ENCODE measurements at places on chromosomes 12 and 14.
A peak's percentile ranks its signal among the peaks of the same experiment; 100 is the strongest.

GRCh38 chr12:77553976-77554619 lies 276.6 kb upstream of the NAV3 start:
- no peak for DNase-seq

- no peak for DNase-seq
These were observed 486.5 kb downstream of the ZFP36L1 start for GRCh38 chr14:68306265-68306933.

GRCh38 chr12:60494244-60494643 lies 898.4 kb downstream of the SLC16A7 start:
- no peak for DNase-seq

DNA sequence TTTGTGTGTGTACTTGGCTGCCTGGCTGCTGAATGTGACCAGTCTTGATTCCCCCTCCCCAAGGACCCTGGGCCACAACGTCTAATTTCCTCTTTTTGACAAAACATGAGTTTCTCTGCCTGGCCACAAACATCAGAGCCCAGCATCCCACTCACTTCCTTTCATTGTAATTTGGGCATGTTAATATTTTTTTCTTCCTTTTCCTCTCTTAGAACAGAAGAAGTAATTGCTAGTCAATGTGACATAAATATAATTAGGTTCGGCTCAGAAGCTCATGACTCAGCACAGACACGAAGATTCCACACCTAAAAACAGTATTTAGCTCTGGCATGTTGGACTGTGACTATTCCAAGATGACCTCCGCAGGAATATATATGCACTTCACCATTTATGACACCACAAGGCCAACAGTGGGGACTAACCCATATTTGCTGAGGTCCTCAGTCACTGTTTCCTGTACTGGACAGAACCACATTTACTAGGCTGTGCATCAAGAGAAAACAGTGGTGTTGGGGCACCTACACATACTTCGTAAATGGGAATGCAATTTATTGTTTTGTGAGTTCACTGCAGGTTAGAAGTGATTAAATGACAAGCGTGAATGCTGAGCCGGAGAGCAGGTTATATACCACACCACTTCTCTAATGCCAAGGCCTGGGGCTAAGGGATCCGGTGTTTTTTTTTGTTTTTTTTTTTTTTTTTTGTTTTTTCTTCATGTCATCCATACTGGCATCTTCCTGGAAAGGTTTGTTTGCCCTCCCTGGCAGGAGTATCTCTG lies 4.2 kb downstream of the GSG1 start:
- peak; percentile 59 for DNase-seq

GRCh38 chr12:62631471-62632410 lies 165.1 kb downstream of the MON2 start:
- peak; percentile 83 for DNase-seq

- DNase-seq: no peak
These were observed 17.1 kb upstream of the TBPL2 start for GRCh38 chr14:55457496-55457895.

GRCh38 chr14:29649170-29649569 lies 278.5 kb downstream of the PRKD1 start:
- no peak for DNase-seq

GRCh38 chr12:28938056-28938455 lies 211.0 kb upstream of the FAR2 start:
- no peak for DNase-seq

- no peak for DNase-seq
These were observed 51.3 kb upstream of the AMN1 start for GRCh38 chr12:31780096-31780495.

DNA sequence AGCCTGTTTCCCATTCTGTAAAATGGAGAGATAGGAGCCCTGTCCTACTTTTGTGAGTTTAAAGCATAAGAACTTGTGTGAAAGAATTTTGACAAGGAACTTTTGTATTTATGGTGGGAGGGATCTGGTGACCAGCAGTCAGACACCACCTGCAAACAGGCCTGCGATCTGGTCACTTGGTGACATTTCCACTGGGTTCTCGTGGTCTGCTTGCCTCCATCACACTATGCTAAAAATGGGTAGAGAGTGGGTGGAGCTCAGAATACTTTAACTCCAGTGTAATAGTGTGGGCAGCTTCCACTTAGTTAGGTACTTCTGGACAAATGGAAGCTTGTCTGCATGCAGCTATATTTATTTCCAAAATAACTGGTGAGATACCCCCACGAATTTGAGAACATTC lies 26.5 kb upstream of the PLXNC1 start:
- no peak for DNase-seq

GRCh38 chr14:35526962-35527361 lies 7.0 kb upstream of the INSM2 start:
- DNase-seq: no peak

DNA sequence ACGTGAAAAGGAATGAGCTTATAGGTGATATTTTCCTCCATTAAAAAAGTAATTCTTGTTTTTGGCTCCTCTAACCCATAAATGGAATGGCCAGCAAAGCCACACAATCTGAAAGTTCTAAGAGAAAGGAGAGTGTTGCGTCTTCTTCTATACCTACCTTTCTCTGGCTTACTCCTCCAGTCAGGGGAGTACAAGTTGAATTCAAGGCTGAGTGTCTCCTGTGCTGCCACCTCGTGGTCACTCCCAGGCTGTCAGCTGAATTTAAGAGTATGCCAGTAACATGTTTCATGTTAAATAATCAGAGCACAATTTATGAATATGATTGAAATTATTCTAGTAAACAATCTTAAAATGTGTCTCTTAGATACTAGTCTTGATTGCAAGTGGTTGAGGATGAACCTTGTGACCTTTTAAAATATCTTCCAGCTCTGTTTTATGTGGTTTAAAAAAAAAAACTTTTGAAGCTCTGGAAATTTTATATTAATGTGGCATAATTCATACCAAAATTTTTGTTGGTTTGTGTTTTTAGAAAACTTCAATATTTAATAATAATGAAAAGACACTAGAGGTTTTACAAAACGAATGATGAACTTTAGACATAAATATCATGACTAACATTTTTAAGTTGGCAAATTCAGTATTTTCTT lies 31.7 kb downstream of the PTHLH start:
- peak; percentile 66 for DNase-seq

GRCh38 chr14:68834816-68835215 lies 41.9 kb upstream of the ZFP36L1 start:
- DNase-seq: no peak

- no peak for DNase-seq
These were observed 1.1 kb downstream of the TPI1 start for GRCh38 chr12:6868211-6869048.

GRCh38 chr12:33721561-33721960 lies 281.9 kb upstream of the SYT10 start:
- DNase-seq: no peak

DNA sequence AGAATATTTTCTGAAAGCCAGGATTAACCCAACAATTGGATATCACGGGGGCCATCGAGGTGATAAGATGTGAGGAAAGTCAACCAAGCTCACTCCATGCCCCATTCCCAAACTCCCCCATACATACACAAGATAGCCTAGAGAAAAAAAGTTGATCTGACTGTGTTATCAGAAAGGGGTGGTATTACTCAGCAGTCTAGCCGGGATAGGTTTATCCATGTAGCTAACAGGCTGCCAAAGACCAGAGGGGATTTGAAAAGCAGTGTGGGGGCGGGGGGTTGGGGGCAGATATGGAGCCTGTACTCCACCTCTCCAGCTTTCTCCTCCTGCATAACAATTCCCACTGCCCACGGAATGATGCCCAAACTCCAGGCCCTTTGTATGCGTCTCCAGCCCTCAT lies 13.2 kb upstream of the MAP1LC3B2 start:
- no peak for DNase-seq

- peak; percentile 74 for DNase-seq
These were observed 1.1 kb downstream of the ARID2 start for GRCh38 chr12:45730348-45731189.

GRCh38 chr14:76261371-76261811 lies 109.7 kb downstream of the GPATCH2L start:
- peak; percentile 44 for DNase-seq

GRCh38 chr14:60508707-60509437 lies at the start of gene SIX6:
Gene SIX6, plus strand, starts transcription at chr14:60509146. Its CDS starts 253 bp downstream, at chr14:60509399.
- peak; percentile 68 for DNase-seq

DNA sequence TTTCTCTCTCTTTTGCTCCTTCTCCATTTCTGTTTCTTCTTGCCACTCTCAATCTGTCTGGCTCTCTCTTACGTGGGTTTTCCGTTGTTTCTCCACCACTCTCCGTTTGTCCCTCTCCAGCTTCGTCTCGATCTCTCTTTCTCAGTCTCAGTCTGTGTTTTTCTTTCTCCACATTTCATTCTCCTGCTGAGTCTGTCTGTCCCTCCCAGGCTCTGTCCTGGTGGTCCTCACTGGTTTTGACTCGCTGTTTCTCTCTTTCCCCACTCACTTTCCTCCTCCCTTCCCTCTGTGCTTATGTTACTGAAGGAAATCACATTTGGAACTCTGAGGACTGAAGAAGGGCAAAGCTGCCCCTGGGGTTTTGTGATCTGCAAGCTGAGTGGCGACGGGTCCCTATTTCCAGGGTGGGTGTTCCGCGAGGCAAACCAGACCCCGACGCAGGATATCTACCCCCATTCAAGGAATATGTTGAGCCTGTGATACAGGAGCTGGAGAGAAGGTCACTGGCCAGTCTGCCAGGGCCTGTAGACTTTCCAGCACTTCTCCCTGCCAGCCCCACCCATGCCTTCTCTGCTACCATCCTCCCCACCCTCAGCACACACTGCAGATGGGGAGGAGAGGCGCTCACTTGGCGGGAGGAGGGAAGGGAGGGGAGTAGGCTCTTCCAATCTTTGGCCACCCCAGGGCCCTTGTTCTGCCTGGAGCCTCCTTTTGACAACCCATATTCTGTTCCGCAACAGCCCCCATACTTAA lies 102.7 kb upstream of the MAP1LC3B2 start:
- DNase-seq: peak; percentile 57

- DNase-seq: peak; percentile 70
These were observed 18.3 kb downstream of the NCKAP5L start for GRCh38 chr12:49809906-49810389.

GRCh38 chr14:67409461-67409860 lies 2.5 kb downstream of the PLEK2 start:
- DNase-seq: no peak

DNA sequence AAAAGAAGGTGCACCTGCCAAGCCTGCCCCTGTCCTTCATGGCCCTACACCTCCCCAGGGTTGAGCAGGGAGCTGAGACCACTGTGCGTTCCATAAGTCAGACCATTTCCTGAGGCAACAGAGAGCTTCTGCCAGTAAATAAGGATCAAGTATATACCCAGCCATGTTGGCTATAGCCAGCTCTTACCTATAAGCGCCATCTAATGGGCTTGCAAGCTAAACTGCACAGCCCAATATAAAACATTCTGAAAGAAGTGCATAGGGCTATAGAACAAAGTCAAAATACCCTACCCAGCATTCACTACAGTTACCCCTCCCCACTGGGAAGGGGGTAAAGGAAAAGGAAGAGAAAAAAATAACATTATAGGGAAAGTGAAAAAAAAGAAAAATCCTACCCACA lies 59.3 kb upstream of the SCAF11 start:
- no peak for DNase-seq

DNA sequence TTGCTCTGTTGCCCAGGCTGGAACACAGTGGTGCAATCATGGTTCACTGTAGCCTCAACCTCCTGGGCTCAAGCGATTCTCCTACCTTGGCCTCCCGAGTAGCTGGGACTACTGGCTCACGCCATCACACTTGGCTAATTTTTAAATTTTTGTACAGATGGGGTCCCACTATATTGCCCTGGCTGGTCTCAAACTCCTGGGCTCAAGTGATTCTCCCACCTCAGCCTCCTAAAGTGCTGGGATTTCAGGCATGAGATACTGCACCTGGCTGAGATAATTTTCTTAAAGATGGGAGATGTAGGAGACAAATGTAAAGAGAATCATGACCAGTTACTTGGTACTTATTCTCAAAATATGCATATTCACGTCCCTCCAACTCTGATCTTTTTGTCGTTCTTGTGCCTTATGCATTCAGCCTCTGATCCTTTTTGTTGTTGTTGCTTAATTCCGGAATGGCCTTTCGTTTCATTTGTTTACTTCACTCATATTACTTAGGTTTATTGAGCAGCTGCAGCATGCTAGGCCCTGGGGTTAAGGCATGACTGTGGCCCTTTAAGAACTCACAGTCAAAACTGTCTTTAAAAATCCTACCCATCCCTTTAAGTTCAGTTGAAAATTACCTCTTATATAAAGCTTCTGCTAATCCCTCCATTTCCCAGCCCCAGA lies 8.9 kb downstream of the RBMS2 start:
- DNase-seq: no peak

GRCh38 chr12:123075646-123076171 lies 75.2 kb downstream of the PITPNM2 start:
- no peak for DNase-seq

- DNase-seq: no peak
These were observed 28.8 kb downstream of the KLRK1 start for GRCh38 chr12:10361084-10361483.

DNA sequence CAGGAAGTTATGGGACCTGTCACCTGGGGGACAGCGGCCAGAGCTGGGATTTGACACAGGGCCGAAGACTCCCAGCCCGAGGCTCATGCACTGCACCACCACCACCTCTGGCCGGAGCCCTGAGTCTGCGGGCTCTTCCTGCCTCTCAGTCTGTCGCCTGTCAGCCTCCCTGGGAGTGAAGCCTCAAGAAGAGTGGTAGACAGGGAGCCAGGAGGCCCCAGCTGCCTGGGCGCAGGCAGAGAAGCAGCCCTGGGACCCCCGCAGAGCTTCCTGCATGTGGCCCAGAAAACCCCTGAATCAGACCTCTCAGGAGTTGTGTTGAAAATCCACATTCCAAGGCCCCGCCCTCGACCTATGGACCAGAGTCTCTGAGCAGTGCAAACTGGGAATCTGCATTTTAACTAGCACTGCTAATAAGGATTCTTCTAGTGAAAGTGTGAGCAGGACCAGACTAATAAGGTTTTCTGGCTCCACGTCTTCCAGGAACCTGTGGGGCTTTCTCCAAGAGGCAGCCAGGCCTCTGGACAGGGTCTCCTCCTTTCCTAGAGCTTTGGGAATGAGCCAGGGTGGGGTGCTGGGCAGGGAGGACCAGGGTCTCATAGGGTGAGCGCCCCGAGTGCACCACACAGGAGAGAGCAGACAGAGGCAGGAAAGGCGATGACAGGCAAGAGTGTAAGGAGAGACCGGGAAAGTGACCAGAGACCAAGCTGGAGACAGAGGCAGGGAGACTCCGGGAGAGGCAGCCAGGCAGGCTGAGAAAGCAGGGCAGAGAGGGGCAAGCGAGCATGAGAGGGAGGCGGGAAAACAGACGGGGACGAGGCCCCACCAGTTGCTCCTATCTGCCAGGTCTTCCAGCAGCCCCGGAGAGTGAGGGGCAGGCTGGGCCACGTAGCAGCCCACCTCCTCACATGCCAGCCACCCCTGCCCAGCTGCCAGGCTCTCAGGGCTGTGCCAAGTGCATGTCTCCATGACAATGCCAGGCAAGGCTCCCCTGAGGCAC lies 112.4 kb downstream of the BCL11B start:
- DNase-seq: no peak

DNA sequence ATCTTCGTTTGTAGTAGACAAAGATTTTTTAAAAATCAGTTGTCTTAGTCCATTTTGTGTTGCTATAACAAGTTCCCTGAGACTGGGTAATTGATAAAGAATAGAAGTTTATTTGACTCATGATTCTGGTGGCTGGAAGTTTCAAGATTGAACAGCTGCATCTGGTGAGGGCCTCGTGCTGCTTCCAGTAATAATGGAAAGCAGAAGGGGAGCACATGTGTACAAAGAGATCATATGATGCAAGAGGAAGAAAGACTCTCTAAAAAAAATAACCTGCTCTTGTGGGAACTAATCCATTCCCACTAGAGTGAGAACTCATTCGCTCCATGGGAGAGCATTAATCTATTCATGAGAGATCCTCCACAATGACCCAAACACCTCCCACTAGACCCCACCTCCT lies 24.8 kb downstream of the MUCL1 start:
- DNase-seq: no peak

Measured in left hindlimb (tissue), 1 donor.